ENCODE measurements at places on chromosomes 11 and 22.

GRCh38 chr11:131874070-131874469 is 503.7 kb downstream of the NTM start:
- no peak for DNase-seq

GRCh38 chr11:68841718-68842426 is at the start of gene CPT1A:
Gene CPT1A (minus strand): TSS chr11:68841916. CDS start chr11:68815474, 26,442 bp downstream.
- DNase-seq = no peak

DNA sequence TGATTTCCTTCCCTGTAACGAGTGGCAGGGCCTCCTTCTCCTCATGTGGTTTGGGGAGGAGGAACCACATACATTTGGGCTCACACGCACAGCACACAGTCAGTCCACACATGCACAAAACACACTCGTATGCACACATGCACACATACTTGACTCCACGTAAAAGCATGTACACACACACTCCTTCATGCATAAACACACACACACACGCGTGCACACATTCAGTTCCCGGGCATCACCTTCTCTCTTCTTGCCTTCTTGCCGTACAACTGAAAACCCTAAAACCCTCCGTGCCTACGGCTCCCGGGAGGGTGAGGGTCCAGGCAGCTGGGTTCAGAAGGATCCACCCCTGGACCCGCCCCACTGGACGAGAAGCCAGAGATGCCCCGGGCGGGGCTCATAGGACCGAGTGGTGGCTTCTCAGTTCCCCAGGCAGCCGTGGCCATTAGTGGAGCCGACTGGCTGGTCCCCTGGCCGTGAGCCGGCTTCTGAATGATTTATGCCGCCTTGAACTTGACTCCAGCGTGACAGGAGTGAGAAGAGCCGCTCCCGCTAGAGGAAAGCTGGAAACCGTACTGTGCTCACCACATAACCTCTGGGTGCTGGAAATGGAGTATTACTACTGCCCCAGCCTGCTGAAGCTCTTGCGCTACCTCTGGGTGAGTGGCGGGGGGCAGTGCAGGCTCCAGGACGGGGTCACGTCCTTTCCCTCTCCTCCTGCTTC is 117.4 kb downstream of the KIAA1671 start:
- no peak for DNase-seq

- DNase-seq = no peak
These were observed 773.9 kb downstream of the JRKL start for GRCh38 chr11:97163631-97164191.

- no peak for DNase-seq
These were observed 43.6 kb upstream of the DBX1 start for GRCh38 chr11:20203831-20204230.

GRCh38 chr11:131980199-131980598 is 609.8 kb downstream of the NTM start:
- DNase-seq = no peak

GRCh38 chr11:114052160-114052559 is 7.4 kb upstream of the ZBTB16 start:
- DNase-seq = no peak

DNA sequence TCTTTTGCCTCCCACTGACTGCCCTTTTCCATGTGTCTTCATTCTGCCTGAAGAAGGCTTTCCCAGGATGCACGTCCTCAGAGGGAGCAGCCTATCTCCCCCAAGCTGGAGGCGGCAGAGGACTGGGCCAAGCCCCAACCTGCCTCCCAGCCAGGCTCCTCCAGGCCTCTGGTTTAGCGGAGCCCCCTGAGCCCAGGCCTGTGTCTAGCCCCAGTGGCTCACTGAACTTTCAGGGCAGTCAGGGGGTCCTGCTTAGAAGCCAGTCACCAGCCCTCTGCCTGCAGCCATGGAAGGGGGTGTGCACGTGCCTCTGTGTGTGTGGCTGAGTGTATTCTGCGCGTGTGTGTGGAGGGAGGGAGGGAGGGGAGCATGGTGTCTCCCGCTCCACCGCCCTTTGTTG is 10.4 kb upstream of the GRK2 start:
- DNase-seq = no peak

DNA sequence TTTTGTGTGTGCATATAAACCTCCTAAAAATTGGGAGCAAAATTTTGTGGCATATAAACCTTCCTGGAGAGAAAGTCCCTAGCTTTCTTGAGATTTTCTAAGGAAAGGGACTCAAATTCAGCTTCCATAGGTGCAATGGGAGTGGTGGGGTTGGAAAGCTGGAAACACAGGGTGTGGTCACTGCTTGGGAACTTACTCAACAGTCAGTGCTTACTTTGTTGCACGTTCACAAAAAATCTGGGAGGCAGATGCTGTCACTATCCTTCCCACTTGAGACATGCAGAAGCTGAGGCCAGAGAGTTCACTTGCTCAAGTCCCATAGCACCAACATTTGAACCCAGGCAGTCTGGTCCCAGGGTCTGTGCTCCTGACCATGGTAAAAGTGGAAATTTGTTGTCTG is 3.9 kb upstream of the CATSPERZ start:
- no peak for DNase-seq

GRCh38 chr11:67345920-67346819 is 7.2 kb downstream of the POLD4 start:
- no peak for DNase-seq

DNA sequence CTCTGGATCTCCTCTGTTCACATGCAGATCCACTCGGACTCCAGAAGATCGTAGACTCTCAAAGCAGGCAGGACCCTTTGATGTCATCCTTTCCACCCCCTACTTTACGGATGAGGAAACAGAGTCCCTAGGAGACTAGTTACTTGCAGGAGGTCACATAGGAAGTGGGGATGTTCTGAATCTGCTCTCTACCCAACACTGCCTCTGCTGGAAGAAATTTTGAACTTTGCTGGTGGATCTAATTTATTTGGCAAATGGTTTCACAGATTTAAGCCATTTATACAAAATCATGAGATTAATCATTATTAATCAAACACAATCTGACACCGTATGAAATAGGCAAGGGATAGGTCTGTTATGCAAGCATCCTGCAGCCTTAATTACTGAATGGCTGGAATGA is 55.0 kb upstream of the USP47 start:
- DNase-seq = no peak

DNA sequence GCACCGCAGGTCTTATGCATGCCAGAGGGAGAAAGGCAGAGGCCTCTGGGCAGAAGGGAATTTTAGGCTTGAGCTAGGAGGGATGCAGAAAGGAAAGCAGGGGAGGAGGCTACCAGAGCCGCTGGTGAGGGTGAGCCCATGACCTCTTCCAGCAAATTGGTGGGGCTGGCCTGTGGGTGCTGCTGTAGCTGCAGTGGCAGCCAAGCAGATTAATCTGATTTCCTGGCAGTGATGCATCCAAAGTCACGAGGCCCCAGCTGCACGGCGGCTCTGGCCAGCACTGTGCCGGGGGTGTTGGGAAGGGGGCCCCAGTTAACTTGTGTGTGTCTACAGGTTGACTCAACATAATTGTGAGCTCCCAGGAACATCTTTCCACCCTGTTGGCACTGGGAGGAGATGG is 41.4 kb upstream of the B3GAT1 start:
- no peak for DNase-seq

DNA sequence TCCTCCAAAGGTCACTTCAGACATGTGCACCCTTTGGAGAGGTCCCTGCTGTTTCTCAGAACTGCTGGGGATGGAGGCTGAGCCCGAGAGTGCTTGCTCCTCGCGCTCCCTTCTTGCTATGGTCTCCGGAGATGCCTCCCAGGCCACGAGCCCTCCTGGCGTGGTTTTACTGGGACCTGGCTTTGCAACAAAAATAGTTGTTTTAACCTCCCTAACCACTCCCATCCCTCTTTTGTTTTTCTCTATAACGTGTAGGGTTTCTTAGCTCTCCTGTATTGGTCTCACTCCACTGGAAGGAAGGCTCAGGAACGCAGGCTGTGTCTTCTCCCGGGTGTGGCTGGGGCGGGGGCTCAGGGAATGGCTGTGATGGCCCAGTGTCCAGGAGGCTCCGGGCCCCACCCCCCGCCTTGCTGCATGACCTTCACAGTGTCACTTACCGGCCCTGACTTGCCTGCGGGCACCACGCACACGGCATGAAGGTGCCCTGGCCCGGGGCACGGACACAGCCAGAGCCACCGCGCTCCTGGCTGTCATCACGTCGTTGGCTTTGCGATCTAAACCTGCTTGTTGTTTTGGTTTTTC is 5.6 kb downstream of the PTDSS2 start:
- DNase-seq = no peak

- no peak for DNase-seq
These were observed 62.4 kb downstream of the NELL1 start for GRCh38 chr11:20731676-20732215.

DNA sequence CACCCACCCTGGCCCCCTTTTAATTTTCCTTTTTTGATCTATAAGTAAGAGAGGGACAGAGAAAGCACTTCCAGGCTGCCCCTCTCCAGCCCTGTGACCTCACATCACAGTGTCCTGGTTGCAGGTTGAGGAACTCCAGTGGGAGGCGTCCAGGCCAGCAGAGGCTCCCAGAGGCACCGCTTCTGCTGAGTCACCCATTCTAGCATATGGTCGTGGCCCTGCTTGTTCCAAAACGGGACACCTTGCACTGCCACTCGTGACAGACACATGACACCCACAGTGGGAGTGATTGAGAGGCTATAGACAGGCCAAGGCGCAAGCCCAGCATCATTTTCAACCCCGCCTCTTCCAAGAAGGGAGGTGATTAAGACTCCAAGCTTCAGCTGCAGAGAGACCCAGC is 16.0 kb upstream of the TMPRSS4 start:
- DNase-seq = no peak

DNA sequence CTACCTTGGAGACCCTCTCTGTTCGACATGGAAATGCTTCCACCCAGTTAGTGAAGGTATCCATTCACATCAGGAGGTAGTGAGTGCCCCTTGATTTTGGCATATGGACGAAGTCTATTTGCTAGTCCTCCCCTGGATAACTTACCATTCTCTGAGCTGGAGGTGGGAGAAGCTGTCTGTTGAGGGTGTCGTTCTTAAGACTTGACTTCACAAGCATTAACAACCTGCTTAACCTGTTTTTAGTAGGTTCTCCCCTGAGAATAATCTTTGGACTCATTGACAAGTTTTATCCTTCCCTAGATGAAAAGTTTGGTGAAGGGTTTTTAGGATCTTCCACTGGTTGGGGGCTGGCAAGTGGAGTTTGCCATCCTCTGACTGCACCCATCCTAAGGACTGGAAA is 1053.8 kb upstream of the CNTN5 start:
- DNase-seq = no peak

- no peak for DNase-seq
These were observed 17.3 kb upstream of the RAPSN start for GRCh38 chr11:47466201-47466600.

DNA sequence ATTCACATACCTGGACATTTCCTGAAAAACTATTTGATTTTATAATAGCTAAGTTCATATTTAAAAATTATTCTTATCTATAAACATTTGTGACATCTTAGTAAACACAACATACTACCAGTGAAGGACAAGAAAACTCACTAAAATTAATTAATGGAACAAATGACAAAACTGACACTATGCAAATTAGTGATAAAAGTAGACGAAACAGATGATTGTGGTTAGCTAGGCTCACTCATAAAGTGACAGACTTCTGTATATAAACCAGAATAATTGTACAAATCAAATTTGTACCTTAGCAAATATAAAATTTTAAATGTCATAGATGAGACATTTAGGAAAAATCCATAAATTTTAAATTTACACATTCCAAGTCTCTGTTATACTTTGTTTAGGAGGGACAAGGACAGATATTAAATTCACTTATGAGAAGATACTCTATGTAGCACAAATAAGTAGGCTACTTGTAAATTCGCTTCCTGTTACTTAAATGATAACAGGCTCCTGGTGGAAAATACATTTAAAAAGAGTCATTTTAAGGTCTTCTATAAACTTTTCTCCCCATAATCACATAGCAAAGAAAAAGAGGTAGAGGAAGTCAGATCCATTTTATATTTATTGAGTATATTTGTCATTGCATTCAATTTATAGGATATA is 81.2 kb downstream of the KIF18A start:
- no peak for DNase-seq

DNA sequence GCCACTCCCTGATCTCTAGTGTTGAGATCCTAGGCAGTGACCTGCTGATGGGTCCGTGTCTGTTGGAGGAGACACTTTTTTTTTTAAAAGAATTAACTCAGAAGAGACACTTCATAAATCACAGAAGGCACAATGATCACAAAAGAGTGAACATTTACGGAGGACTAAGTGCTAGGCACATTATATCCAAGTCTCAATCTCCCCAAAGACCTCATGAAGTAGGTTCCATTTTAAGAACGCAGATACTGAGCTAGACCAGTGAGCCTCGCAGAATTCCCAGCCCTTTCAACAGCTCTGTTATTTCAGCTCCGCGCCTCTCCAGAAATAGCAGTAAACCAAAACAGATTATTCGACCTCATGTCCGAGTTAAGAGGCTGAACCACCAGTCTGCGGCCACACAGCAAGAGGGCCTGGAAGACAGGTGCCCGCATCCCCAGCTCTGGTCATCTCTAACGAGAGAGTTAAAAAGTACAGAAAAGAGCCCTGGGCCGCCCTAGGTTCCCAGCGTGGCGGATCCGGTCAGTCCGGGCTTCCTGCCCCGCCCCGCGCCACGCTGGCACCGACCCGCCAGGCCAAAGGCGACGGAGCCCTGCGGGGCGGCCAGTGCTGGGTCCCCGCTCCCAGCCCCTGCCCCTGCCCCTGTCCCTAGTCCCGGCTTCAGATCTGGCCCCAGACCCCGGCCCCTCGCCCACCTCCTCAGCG is 612 bp downstream of the XBP1 start:
- DNase-seq = no peak

DNA sequence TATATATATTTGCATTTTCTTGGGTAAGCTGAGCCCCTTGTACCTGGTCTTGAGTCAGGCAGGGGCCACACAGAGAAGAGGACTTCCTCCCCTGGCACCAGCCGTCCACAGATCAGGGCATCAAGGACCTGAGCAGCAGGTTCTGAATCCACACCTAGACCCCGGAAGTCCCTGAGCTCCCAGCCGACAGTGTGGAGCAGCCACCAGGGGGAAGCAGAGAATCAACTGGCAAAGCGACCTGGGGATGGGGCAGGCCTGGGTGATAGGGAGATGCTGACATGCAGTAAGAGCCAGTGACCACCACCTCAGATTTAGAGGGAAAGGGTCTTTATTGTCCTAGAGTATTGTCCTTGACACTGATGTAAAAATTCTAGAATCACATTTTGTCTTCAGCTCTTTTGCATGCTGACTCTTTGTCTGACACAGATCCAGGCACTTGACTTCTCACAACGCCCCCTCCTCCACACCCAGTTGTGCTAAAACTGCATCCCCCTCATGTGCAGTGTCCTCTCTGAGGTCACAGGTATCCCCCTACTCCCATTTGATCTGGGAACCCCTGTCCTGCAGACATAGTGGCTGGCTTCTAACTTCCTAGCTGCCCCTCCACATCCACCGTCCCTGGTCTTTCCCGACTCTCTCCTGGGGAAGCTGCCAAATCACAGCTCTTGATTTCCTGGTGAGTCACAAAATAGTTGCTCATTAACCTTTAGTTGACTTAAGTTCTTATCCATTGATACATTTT is 109.3 kb downstream of the GGTLC2 start:
- no peak for DNase-seq

GRCh38 chr11:3105791-3106735 is 48.8 kb upstream of the CARS1 start:
- DNase-seq = no peak

- DNase-seq = no peak
These were observed 77.8 kb downstream of the C11orf91 start for GRCh38 chr11:33622806-33623205.

GRCh38 chr11:84136926-84137325 is 850.8 kb upstream of the CCDC90B start:
- DNase-seq = no peak

GRCh38 chr22:24989541-24989951 is 37.0 kb downstream of the KIAA1671 start:
- no peak for DNase-seq

- no peak for DNase-seq
These were observed 335.7 kb upstream of the PLET1 start for GRCh38 chr11:112596324-112596723.

GRCh38 chr11:92362989-92363388 is 138.4 kb downstream of the FAT3 start:
- no peak for DNase-seq
